NCI-H1105 (cell line): ENCODE measurements at places on chromosomes 13 and 19.
A peak's percentile ranks its signal among the peaks of the same experiment; 100 is the strongest.

DNA sequence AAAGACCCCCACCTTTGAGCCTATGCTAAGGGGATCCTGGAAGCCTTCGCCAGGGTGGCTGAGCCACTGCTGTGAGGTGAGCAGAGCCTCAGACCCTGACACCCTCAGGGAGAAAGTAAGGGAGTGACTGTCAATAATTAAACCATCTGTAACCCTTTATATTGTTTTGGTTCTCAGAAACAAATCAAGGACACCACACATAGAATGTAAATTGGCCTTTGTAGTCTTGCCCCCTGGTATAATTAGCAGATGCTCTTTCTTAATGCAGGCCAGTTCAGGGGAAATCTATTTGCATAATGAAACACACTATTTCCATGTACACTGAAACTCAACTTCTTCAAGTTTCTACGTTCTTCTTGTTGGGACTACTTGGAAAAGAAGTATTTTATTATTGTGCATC is 127.7 kb upstream of the EDNRB start:
- DNase-seq = no peak

- DNase-seq = no peak
Measured at GRCh38 chr19:1655987-1656608, 3.7 kb upstream of the TCF3 start.

GRCh38 chr13:41740479-41740878 is 220.4 kb downstream of the VWA8 start:
- DNase-seq = no peak

- DNase-seq = no peak
Measured at GRCh38 chr13:25192052-25192451, 20.0 kb upstream of the AMER2 start.

DNA sequence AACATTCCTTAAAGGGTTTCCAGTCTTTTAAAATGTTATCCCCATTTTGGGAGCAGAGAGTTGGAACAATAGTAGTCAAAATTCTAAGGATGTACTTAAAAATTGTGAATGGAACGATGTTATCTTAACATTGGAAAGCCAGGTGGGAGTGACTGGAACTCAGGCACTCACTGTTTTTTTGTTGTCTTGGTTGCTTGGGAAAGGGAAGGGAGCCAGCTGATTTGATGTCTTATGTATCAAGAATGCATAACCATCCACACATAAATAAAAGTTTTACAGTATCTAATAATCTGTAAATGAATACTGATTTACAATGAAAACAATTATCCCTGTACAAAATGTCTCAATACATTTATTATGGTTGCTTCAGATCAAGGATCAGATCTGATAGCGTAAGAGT is 88.7 kb downstream of the SLC10A2 start:
- no peak for DNase-seq

DNA sequence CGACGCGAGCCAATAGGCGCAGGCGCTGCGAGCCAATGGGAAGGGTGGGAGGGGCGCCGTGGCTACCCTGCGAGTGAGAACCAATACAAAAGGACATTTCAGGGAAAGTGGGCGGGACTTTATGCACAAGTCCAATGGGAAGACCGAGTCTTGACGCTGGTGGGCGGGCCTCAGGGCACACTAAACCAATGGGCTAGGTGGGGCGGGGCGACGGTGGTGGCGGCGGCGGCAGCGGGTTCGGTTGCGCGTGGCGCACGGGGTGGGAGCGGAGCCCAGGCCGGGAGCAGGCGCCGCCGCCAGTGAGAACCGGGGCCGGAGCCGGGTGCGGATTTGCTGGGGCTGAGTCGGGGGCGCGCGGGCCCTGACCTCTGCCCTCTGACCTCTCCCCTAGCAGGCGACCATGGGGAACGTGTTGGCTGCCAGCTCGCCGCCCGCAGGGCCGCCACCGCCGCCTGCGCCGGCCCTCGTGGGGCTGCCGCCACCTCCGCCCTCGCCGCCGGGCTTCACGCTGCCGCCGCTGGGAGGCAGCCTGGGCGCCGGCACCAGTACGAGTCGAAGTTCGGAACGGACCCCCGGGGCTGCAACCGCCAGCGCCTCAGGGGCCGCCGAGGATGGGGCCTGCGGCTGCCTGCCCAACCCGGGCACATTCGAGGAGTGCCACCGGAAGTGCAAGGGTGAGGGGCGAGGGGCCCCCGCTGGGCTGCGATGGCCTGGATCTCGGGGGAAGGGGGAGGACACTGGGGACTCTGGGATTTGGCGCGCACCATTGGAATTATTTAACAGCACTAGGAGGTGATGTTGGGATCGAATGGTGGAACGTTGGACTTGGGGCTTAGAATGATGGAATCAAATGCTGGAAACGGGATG is at the start of gene TOMM40:
Gene TOMM40, plus strand, starts transcription at position 239 of the 867 bp plus-strand sequence. Its CDS starts 162 bp downstream, at position 401.
- DNase-seq = peak; percentile 100

DNA sequence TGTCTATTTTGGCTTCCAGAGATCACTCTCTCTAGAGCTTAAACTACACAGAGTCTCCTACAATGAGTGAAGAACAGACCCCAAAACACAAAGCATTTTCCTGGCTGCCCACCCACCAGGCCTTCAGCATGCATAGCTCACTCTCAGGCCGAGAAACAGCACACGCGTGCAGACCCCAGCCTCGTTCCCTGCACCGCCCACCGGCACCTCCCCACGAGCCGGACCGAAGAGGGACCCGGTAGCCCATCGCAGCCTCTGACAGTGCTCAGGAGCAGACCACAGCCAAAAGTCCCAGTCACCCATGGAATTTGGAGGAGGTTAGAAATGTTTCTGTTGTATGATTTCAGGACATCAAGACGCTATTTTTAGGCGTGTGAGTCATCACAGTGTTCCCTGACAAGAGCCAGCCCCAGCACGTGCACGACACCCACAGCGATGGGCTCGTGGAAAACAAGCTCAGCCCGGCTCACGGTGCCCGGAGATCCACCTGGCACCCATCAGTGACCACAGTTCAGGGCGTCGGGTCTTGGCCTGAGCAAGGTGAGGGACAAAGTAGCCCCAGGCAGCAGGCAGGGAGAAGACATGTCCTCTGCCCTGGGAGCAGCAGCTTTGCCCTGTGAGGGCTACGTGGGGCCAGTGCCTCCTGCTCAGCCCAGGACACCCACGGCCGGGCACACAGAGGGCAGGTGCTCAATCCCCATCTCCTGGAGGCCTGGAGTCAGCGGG is 50.1 kb upstream of the SPACA7 start:
- DNase-seq = no peak

GRCh38 chr13:61608138-61608537 is 192.5 kb upstream of the PCDH20 start:
- DNase-seq = no peak

- no peak for DNase-seq
Measured at GRCh38 chr13:93243375-93244063, 16.9 kb downstream of the GPC6 start.

DNA sequence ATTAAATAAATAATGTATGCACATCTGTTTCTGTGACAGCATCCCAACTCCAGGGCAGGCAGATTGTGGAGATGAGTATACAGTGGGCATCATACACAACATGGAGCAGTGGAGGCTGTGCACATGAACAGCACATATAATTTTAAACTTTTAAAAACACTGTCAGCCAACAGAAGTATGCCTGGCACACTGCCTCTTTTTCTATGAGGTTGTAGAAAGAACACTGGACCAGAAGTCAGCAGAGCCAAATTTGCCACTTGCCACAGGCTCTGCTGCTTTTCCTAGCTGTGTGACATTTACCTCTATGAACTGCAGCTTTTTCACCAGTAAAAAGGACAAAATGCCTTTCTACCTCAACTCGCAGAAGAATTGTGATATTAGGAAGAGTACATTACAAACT is 118.7 kb downstream of the FRY start:
- DNase-seq = no peak

DNA sequence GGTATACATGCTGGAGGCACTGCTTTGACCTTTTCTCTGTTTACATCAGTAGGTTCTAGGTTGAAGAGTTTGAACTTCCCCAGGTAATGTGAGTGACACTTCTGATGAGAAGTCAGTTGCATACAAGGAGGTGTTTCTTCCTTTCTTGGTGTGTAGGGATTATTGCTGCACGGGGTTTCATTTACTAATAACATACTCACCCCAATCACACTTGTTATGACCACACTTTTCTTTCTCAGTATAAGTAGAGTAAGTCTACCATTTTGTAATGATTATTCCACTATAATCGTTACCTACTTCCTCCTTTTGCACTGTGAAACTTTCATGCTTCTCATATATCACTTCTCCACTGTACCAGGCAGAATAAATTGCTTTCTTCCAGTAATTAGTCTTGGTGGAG is 138.0 kb downstream of the TNFSF13B start:
- no peak for DNase-seq

- DNase-seq = no peak
Measured at GRCh38 chr19:33266974-33267484, 35.3 kb downstream of the CEBPA start.

- no peak for DNase-seq
Measured at GRCh38 chr13:108705031-108705430, 75.6 kb downstream of the MYO16 start.

DNA sequence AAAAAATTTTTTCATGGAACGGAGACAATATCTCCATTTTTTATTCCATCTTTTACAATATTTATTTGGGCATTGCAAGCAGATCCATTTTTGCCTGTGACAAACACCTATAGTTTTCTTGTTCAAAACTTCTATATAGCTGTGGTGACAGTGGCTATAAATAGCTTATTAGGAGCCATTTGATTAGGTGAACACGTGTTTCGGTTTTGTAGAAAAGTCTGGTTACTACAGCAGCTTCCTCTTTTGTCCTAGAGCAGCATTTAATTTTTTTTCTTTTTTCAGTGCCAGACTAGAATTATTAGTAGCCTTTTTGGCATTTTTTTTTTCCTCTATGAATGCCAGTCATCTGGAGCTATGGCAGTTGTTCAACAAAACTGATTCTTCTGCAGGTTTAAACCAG is 123.5 kb downstream of the RXFP2 start:
- DNase-seq = no peak

DNA sequence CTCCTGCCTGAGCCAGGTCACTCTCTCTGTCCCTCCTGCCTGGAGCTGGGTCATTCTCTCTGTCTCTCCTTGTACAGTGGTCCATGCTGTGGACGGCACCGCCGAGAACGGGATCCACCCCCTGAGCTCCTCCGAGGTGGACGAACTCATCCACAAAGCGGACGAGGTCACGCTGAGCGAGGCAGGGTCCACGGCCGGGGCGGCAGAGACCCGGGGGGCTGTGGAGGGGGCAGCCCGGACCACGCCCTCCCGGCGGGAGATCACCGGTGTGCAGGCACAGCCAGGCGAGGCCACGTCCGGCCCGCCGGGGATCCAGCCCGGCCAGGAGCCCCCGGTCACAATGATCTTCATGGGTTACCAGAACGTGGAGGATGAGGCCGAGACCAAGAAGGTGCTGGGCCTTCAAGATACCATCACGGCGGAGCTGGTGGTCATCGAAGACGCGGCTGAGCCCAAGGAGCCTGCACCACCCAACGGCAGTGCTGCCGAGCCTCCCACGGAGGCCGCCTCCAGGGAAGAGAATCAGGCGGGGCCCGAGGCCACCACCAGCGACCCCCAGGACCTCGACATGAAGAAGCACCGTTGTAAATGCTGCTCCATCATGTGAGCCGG is 4.6 kb upstream of the MISP start:
- DNase-seq = no peak

DNA sequence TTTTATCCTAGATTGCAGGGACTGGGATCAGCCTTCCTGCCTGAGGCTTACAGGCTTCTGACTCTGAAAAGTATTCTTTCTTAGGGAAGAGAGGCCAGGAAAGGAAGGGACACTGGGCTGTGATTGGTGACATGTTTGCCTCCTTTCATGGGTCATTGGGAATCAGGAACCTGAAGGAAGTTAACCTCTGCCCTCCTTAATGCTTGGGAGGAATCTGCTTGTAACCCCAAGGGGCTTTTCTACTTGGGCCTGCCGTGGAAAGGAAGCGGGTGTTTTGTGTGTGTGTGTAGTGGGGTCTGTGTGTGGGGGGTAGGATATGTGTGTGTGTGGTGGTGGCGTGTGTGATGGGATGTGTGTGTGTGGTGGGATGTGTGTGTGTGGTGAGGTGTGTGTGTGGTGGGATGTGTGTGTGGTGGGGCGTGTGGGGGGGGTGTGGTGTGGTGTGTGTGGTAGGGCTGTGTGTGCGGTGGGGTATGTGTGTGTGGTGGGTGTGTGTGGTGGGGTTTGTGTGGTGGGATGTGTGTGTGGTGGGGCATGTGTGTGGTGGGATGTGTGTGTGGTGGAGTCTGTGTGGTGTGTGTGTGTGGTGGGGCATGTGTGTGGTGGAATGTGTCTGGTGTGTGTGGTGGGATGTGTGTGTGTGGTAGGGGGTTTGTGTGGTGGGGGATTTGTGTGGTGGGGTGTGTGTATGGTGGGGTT is 41.3 kb upstream of the NPAS1 start:
- no peak for DNase-seq

DNA sequence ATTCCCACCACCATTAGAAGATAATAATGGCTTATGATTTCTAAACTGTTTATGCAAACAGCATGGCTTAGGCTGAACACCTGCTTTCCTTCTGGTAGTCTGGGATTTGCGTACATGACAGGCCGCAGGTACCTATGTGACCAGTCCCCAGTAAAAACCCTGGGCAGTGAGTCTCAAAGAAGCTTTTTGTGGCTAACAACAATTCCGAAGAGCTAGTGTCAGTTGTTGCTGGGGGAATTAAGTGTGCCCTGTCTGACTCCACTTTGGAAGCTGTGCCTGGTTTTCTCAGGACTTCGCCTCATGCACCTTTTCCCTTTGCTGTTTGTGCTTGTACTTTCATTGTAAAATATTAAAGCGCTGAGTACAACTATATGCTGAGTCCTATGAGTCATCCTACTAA is 250.2 kb upstream of the MIR17HG start:
- no peak for DNase-seq

- no peak for DNase-seq
Measured at GRCh38 chr19:49418511-49418910, 4.7 kb downstream of the PTH2 start.

DNA sequence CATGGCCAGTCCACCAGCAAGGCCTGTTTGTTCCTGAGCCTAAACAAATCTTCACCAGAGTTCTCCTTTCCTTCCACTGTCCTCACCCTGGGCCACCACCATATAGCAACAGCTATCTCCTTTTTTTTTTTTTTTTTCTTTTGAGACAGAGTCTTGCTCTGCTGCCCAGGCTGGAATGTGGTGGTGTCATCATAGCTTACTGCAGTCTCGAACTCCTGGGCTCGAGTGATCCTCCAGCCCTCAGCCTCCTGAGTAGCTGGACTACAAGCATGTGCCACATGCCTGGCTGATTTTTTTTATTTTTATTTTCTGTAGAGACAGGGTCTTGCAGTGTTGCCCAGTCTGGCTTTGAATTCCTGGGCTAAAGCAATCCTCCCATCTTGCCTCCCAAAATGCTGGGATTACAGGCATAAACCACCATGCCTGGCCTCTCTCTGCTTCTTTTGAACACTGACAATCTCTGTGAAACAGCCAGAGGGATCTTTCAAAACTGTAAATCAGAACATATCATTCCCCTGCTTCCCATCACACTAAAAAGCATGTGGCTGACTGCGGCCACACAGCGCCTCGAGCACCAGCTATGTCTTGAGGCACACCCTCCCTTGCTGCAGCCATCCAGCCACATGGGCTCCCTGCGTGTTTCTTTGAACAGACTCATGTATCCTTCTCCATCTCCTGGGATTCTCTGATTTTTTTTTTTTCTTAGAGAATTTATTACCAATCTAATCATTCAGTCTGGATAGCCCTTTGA is 110.6 kb downstream of the SIPA1L3 start:
- DNase-seq = no peak

- DNase-seq = no peak
Measured at GRCh38 chr19:10535613-10536012, 8.1 kb upstream of the ATG4D start.
